ENCODE measurements at places on chromosomes 4 and X. TPM values are rescaled to one million over a fixed set of nuclear protein-coding genes. Genes with fewer than 3 reads are reported as not detected.

LGI2 gene
- 20.5 TPM for total RNA-seq

OPHN1 gene
- 7.8 TPM for total RNA-seq

MAGEA6 gene
- 0.32 TPM for total RNA-seq

SPANXB1 gene
- total RNA-seq, result not detected

IGBP1 gene
- total RNA-seq, result 44.0 TPM

HPF1 gene
- 25.0 TPM for total RNA-seq

NEXMIF gene
- 2.9 TPM for total RNA-seq

STBD1 gene
- 15.9 TPM for total RNA-seq

FATE1 gene
- total RNA-seq, result not detected

ACTRT1 gene
- not detected for total RNA-seq

ADAMTS3 gene
- 0.10 TPM for total RNA-seq

Data from glutamatergic neuron (in vitro differentiated cells).